ENCODE measurements at places on chromosomes 3 and 15.

DNA sequence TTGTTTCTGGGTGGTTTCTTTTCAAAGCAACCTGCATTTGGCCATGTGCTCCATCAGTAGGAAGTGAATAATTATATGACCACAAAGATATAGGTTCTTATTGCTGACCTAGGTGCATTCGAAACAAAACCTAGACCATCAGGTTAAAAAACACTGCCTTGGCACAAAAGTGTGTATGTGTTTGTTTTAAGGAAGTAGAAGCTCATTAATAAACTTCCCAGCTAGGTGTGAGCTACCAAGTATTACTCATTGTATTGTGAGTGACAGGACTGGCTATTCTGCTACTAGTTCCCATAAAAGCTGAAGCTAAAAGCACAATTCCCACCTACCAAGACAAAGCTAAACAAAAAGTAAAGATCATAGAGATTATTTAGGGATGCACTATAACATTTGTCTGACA is 168.2 kb downstream of the TP63 start:
- DNase-seq, result no peak

- DNase-seq, result no peak
These were observed 53.2 kb upstream of the ZNF148 start for GRCh38 chr3:125428216-125428830.

DNA sequence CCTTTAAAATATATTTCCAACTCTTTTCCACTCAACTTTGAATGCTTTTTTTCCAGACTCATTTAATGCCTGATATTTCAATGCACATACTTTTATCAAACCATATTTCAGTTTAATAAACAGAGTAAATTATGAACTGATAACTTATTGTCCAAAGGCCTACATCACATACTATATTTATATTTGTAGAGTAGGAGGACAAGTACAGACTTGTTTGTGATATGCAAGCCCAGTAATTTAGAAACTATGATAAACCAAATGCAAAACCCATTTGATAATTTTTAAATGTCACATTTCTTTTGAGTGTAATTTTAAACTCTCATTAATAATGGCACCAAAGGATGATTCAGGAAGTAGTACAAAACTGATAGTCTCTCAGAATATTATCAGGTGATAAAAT is 3.3 kb downstream of the RFX7 start:
- no peak for DNase-seq

DNA sequence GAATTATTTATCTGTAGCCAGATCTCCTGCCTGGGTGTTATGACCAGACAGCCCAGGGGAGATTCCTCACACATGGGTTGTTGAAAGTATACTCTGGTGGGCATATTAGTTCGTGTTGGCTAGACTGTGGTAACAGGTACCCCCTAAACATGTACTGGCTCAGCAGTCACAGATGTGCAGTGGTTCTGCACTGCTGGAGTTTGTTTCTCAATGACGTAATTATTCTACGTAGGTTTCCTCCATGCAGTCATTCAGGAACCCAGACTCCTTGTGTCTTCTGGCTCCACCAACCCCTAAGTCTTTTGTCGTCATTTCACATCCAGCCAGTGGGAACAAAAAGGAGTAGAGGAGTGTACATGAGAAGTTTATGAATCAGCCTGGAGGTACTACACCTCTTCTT is 16.2 kb downstream of the LSM3 start:
- no peak for DNase-seq

GRCh38 chr15:100691321-100691720 is 88.9 kb downstream of the ASB7 start:
- DNase-seq, result no peak

DNA sequence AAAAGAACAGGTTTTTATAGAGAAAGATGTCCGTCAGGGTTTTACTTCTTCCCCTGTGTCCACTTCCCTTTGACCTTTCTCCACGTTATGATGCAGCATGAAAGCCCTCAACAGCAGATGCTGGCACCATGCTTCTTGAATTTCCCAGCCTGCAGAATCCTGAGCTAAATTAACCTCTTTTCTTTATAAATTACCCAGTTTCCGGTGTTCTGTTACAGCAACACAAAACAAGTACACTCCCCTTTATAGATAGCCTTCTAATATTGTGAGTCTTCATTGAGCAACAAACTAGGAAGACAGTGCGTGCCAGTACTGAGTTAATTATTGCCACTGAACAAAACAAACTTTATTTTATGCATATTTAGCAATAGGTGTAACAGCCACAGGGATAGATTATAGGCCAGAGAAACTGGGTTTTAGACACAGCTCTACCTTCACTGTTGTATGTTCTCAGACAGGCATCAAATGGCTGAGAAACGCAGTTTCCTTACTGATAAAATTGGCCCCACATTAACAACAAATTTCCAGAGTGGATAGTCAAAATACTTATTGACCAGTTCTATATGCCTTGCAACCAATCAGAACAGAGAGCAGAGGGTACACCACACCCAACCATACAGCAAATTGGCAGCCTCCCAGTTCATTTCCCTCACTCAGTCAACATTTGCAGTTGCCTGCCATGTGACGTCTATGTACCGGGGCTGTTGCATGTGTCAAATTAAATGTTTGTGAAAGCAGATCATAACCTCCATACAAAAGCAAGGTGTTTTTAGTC is 14.4 kb upstream of the TBL1XR1 start:
- no peak for DNase-seq

DNA sequence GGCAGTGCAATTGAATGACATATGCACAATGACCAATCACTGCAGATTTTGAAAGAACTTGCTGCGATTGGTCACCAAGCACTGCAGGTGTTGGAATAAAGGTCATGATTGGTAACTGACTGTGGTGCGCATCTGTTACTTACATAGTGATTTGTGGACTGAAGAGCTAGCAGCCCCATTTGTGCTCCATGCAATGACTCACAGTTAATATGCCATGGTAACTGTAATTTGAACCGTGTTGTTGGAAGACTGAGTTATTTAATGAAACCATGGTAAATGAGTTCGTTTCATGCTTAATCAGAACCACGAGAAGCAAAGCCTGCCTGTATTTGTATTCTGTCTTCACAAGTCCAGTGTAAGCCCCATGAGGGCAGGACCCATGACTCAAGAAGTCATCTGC is 220.5 kb downstream of the TJP1 start:
- DNase-seq, result no peak

DNA sequence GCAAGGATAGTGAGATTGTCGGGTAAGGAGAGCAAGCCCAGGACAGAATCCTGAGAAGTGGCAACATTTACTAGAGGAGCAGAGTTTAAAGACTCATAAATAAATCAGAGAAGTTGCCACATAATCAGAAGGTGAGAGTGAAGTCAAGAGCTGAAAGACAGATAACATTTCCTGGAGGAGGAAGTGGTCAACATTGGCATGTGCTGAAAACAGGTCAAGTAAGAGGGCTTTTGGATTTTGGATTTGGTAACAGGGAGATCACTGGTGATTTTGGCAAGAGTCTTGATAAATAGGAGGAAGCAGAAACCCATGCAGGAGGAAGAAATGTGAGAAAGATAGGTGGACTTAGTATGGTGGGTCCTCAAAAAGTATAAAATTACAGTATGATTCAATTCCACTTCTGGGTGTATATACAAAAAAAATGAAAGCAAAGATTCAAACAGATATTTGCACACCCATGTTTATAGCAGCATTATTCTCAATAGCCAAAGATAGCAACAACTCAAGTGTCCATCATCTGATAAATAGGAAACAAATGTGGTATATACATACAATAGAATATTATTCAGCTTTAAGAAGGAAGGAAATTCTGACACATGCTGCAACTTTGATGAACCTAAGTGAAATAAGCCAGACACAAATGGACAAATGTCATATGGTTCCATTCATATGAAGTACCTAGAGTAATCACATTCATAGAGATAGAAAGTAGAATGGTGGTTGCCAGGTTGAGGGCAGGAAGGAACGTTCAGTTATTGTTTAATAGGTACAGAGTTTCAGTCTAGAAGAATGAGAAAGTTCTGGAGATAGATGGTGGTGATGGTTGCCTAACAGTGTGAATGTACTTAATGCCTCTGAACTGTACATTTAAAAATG is 27.3 kb upstream of the MBNL1 start:
- DNase-seq, result no peak

DNA sequence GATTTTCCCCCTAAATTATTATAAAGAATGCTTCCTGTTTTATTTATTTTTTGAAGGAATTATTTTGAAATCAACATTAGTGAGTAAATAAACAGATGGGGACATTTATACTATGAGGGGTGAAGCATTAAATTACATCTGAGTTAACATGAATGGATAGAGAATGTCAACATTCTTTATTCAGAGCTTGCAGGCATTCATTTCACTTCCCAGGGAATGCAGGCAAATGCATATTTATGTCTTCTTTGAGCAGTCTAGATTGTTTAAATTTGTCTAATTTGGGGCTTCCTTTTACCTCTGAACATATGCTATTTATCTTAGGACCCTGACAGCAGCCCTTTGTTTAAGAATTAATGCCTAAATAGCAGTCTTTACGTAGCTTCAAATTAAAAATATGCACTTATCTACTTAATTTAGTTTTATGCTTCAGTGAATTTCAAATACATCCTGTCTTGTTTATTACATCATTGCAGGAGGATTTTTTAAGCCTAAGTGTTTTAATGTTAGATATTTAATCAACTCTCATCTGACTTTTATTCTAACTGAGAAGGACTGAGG is 630.5 kb upstream of the LMCD1 start:
- DNase-seq, result no peak

DNA sequence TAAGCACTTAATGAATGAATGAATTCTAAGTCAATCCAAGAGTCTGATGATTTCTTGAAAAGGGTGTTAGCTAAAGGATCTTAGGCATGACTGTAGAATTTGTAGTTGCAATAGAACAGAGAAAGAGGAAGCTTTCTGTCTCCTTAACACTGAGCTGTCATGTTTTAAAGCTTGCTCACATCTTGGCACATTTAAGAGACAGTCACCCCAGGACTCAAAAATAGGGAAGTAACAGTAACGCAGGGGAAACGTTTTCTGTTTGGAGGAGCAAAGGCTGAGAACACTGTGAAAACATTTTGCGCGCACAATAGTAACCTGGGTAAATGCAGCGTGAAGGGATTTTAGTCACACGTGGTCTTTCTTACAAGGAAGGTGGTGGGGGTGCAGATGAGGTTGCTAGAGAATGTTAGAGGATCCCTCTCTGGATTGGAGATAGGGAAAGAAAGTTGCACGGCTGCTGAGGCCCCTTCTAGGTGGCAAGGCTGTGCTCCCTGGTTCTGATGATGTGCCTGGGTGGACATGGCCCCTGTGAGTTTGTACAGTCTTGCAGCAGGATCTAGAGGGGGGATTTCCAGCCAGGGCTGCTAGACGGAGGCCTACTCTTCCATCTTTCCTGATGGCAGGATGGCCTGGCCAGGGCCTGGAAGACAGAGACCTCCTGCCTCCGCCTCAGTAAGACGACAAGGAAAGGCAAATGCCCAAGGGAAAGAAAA is 12.0 kb downstream of the STARD5 start:
- DNase-seq, result no peak

GRCh38 chr3:70737666-70738290 is 425.3 kb upstream of the MDFIC2 start:
- DNase-seq, result no peak

DNA sequence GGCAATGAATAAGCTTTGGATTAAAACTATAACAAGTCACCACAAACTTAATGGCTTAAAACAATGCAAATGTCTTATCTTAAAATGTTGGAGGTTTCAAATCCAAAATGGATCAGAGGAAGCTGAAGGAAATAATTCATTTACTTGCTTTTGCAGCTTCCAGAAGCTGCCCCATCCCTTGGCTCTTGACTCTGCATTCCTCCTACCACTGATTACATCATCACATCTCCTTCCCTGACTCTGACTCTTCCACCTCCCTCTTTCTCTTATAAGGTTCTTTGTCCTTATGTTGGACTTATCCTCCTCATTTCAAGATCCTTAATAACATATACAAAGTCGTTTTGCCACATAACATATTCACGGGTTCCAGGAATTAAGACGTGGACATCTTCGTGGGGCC is 982.8 kb upstream of the ROBO1 start:
- no peak for DNase-seq

GRCh38 chr3:18211116-18211515 is 214.0 kb downstream of the SATB1 start:
- no peak for DNase-seq
